ENCODE measurements at places on chromosomes 12 and 14. TPM values are rescaled to one million over a fixed set of nuclear protein-coding genes. Genes with fewer than 3 reads are reported as not detected.

Gene AGAP2
- 0.33 TPM for total RNA-seq

Gene C1S
- total RNA-seq: 2.1 TPM

Gene CCDC175
- total RNA-seq: not detected

Gene TROAP
- total RNA-seq: 0.33 TPM

Gene DYRK2
- 38.6 TPM for total RNA-seq

Gene BEST3
- total RNA-seq: not detected

Gene TMEM121
- total RNA-seq: 2.2 TPM

All from mammary epithelial cell (primary cell).